Activated CD8-positive, alpha-beta memory T cell treated with anti-CD3 and anti-CD28 coated beads for 48 hours (primary cell): ENCODE measurements at places on chromosomes 6 and 20.

DNA sequence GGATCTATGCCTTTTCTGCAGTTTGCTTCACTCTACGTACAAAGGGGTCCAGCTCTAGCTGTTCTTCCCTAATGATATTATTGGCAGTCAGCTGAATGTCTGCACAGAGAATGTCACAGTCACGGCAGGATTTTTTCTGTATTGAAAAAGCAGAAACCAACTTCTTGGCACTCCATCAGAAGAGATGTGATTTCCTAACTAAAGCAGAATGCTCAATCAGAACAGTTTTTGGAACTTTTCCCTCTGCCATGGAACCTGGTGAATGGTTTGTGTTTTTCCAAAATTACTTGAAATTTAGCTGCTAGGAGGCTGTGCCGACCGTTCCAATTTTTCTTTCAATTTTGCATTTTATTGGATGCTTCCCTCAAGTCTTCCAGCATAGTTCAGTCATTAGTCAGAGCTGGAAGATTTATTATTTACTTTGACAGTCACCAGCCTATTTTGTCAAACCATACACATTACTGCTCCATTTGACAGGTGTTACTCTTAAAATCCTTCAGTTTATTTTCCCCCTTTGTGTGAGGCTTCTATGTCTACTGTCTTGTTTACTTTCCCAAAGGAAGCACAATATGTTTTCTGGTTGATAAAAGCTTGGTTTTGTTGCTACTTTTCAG is 259.6 kb upstream of the EPHA7 start:
- no peak for DNase-seq

- DNase-seq: no peak
These were observed 1.3 kb upstream of the CTCFL start for GRCh38 chr20:57526087-57526884.

DNA sequence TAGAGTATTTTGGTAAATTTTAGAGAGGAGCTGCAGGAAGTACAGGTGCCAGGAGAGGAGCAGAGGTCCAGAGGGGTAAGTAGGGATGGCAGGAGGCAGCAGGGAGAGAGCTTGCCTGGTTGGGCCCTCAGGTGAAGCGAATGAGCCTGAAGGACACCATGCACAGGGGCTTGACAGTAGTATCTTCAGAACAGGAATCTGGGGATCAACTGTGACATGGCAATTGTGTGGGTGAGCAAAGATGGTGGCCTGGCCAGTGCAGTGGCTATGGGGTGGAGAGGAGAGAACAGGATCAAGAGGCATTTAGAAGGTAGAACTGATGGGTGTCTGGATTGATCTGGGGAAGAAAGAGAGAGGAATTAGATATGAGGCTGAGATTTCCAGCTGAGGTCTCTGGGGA is 68.7 kb upstream of the RNF24 start:
- DNase-seq: no peak

DNA sequence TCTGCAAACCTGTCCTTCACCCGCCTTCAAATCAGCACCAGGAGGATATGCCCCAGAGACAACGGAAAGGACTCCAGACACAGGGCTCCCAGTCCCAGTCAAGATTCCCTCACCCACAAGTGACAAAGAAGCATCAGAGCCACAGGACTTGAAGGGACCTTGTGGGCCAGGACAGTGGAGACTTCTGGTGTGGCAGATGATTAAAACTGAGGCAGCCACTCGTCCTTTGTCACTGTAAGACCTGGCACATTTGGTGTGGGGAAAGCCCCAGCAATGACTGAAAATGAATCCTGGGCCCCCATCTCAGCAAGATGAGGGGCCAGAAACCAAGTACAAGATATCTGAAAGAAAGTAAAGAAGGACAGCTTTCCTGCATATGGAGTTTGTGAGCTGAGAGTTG is 15.6 kb upstream of the GMPR start:
- DNase-seq: no peak

DNA sequence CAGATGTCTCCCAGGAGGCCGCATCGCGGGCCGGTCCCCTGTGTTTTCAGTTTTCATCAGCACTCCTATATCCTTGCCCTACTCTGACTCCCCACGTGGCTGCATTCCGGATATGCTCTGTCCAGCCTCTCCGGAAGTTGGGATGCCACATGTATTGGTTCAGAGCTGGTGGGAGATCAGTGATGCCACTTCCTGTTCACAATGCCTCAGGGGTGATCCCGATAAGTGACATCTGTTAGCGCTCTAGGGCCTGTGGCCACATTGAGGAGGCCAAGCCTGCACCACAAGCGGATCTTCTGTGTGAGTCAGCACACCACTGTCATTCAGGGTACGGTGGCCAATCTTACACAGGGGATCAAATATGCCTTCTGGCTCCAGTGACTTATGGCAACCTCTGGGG is 57.8 kb downstream of the PPP1R3G start:
- no peak for DNase-seq

DNA sequence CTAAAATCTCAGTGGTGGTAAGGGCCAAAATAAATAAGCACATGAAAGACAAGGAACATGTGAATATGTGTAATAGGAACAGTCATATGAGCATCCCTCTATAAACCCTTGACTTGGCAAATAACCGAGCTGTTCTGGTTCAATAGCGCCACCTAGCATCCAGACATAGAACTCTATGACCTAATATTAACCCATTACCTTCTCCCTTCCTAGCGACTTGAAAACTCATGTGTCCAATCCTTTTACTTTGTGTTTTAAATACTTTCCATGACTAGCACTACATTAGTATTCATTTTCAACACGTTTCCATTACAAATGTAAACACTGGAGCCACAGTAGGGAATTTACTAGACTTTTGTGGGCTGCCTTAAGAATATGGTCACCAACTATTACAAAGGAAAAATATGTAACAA is 279.7 kb downstream of the UST start:
- no peak for DNase-seq
